Esophagus (tissue), 2 donors: ENCODE measurements at places on chromosomes 4 and X. TPM values are rescaled to one million over a fixed set of nuclear protein-coding genes. Genes with fewer than 3 reads are reported as not detected.

NLRP2B gene
- polyA plus RNA-seq: not detected

COL4A6 gene
- 5.0 TPM for polyA plus RNA-seq

REELD1 gene
- polyA plus RNA-seq: 0.20 TPM

MGARP gene
- polyA plus RNA-seq: 0.18 TPM

TLR2 gene
- 1.9 TPM for polyA plus RNA-seq

OTUD6A gene
- not detected for polyA plus RNA-seq

ADD1 gene
- 156 TPM for polyA plus RNA-seq

VCX2 gene
- polyA plus RNA-seq: not detected

MND1 gene
- polyA plus RNA-seq: 3.4 TPM
